ENCODE measurements at places on chromosomes 1 and 21.

GRCh38 chr1:88378560-88378959 lies 305.5 kb upstream of the PKN2 start:
- no peak for DNase-seq

GRCh38 chr1:15280416-15280815 lies 33.4 kb downstream of the FHAD1 start:
- DNase-seq = no peak

DNA sequence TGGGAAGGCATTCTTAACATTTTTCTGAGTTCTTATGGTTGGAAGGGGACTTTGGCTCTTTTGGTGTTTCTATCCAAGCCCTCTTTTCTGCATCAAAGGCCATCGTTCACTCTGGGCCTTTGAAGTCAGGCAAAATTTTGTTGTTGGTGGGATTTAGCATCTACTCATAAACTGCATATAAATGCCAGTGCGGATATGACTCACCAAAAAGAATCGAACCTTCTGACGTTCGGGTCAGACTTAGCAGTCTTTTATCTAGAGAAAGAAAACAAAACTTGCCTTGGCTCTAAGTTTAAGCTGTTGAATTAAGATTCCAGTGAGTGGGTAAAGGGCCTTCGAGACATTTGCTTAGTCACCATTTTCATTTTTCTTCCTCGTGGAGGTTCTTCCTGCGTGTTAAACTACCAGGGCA lies 51.4 kb downstream of the EVA1C start:
- no peak for DNase-seq

DNA sequence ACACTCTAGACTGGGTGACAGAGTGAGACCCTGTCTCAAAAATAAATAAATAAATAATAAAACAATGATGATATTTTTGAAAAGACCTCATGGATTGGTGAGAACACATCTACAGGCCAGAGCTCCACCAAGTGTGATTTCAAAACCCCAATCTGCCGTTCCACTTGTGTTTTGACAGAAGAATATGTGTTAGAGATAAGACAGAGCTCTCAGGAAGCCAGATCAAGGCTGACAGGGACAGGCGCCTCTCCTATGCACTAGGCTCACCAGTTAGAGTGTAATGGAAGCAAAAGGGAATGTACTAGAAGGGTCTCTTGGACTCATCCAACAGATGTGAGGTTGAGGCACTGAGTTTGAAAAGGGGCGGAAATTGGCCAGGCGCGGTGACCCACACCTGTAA lies 110.7 kb upstream of the ERRFI1 start:
- DNase-seq = no peak

DNA sequence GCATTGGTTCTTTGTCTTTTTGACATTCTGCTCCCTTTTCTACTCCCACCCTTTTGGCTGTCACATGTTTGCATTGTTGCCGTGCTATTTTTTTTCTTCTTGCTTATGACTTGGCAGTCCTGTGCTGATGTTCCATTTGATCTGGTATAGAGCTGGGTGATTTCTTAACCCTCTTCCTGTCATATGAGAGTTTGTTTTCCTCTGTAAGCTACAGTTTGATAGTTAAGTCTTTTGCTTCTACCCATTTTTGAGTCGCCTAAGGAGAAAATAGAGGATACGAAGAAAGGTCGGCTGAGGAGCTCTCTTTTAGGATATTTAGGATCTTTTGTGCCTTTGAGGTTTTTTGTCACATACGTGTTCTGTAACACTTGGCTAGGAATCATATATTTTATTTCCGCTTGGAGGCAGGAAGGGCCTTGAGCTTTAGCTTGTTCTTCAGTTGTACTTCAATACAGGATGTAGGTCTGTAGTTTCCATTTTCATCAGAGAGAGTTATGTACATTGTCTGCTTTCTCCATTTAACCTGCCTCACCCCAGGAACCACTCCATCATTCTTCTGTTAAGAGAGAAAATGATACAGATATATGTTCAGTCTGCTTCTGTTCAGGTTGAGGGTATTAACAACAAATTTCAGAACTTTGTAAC lies 150.7 kb downstream of the BACH1 start:
- DNase-seq = no peak

DNA sequence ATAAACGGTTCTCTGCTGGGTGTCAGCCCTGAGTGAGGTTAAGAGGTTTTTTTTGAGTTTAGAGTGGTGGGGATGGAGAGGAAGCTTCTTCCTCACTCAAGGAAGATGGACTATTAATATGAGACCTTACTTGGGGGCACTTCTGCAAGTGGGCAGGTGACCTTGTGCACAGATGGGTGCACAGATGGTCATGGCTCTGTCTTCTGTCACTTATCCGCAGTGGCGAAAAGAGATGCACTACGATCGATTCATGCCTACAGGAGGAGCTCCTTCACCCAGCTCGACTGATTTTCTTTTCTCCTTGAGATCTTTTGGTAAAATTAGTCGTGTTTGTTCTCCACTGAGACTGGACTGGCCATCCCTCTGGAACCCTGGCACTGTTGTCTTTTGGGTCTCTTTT lies 22.9 kb upstream of the CYYR1 start:
- DNase-seq = no peak

- DNase-seq = no peak
These were observed 104.0 kb upstream of the RUNX3 start for GRCh38 chr1:25033828-25034705.

DNA sequence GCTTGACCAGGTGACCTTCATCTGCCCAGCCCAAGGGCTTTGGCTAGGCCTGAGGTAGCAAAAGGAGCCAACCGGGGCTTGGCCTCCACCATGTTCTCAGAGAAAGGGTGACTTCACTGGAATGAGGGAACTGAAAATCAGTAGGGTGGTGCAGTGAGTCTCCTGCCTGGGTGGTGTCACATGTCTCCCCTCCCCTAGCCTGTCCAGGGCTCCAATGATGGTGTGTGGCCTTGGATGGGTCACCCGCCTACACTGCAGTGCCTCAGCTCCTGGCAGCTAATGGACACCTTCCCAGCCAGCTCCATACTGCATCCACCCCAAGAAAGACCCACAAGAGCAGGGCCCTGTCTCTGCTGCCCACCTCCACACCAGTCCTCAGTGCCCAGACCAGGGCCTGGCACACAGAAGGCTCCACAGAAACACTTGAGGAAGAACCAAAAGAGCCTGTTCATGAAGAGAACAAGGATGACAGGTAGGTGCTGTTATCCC lies 678.7 kb downstream of the MATN1 start:
- DNase-seq = no peak

GRCh38 chr1:70504821-70505193 lies 93.7 kb downstream of the CTH start:
- no peak for DNase-seq

DNA sequence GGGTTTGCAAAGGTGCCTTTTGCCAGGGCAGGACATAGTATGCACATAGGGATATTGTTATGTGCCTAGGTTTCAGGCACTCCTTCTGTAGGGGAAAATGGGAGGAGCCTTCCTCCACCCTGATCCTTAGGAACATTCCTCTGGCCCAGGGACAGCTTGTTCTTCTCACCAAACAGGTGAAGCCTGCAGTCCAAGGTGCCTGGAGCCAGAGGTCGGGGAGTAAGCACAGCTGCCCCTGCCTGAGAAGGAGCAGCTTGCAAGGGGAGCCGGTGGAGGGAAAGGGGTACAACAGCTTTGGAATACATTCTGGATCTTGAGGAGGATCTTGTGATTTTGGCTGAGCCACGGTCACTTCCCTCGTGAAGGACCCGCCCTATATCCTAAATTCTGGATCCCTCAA lies 82.4 kb upstream of the CD1D start:
- no peak for DNase-seq

Data from keratinocyte (primary cell).